GM10248 (cell line): ENCODE measurements at places on chromosomes 16 and 17.

DNA sequence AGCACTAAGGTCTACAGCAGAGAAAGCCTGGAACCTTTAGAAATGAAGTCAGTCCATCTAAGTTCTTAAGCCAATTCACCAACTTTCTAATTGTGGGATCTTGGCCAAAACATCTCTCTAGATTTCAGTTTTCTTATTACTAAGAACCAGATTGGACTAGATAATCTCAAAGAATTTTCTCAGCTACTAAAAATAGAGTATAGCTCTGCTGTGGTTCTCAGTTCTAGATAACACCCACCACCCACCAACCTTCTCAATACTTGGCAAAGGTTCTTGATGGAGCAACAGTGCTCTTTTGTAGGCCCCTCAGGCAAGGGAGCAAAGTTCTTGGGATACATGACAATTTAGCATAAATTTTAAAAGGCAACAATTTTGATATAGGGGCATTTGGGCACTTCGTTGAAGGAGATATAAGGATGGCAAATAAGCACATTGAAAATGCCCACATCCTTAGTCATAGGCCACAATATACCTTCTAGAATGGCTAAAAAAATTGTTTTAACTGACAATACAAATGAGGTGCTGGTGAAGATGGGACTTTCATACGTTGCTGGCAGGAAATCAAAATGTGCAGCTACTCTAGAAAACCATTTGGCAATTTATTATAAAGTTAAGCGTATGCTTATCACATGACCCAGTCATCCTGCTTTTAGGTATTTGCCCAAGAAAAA is 74.4 kb upstream of the TMEM132E start:
- DNase-seq, result no peak

GRCh38 chr17:47077576-47077975 is 98.5 kb upstream of the RPRML start:
- no peak for DNase-seq

DNA sequence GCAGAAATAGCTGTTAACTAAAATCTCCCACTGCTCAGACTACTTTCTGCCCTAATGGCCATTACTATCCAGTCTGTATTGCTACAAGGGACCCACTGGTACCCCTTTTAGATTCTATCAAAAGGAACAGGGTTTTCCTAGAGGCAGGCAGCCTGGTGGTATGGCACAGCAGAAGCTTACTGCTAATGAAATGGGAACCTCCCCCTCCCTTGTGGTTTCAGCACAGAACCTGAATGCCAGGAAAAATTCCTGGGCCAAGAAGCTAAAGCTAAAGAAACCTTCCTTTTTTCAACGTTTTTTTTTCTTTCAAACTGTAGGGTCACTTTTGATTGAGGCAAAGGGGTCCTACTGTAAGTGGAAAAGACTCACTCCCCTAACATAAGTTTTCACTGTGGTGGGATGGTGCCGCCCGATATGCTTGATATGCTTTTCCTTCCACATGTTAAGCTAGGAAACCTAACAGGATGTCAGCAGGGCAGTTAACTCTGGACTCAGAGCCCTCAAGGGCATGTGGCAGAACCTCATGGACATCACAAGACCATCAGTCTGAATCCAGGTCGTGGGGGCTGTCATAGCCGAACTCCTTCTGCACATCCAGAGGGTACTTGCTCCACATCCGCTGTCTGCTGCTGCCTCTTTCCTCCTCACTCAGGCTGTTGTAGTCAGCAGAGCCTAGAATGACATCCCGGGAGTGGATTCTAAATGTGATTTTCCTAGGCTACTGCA is 9.8 kb downstream of the SLC7A6OS start:
- no peak for DNase-seq

- no peak for DNase-seq
Measured at GRCh38 chr17:41907185-41907556, 11.6 kb downstream of the ACLY start.

DNA sequence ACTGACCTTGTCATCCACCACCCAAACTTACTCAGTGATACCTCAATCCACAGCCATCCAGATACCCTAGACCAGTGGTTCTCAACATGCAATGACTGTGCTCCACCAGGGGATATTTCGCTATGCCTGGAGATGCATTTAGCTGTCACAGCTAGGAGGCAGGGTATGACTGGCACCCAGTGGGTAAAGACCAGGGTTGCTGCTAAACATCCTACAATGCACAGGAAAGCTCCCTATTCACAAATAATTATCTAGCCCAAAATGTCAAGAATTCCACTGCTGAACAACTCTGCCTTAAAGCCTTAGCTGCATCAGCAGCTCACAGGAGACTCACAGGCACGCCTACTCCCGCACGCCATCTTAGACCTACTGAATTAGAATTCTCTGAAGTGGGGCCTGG is 212.6 kb downstream of the GRIN2A start:
- DNase-seq, result no peak

GRCh38 chr17:51014129-51014528 is 106.5 kb downstream of the SPAG9 start:
- DNase-seq, result no peak

GRCh38 chr17:71029246-71029645 is 859.9 kb downstream of the KCNJ2 start:
- no peak for DNase-seq

GRCh38 chr17:63106050-63106449 is 140.0 kb downstream of the TANC2 start:
- DNase-seq, result no peak

- no peak for DNase-seq
Measured at GRCh38 chr17:28646039-28646754, 1.2 kb upstream of the BLTP2 start.

DNA sequence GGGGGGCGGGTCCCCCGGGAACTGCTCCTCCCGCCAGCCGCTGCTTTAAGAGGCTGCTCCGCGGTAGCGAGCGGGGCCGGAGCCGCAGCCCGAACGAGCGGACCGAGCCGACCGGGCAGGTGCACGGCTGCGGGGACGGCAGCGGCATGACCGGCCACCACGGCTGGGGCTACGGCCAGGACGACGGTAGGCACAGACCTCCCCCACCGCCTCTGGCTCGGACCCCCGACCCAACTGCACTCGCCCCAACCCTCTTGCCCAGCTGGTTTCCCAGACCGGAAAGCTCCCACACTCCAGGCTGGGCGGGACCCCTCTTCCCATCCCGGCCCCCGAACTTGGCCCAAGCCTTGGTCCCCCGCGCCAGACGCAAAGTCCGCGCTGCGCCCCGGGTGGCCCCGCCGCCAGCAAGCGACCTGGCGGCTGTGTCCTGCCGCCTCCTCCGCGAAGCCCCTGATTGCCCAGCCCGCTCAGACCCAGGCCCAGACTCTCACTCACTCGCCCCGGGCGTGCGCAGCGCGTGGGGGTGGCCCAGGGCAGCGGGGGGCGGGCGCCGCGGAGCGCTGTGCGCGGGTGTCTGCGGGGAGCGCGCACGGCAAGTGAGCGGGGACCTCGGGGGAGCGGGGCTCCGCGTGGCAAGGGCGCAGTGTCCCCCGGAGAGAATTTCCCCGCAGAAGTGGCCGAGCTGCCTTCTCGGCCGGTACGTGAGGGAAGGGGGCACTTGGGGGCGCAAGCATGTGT is at the start of gene CA7:
TSS of gene CA7 (plus strand) at position 73 of the 738 bp plus-strand sequence. CDS start at position 147, 74 bp downstream.
- DNase-seq, result no peak

DNA sequence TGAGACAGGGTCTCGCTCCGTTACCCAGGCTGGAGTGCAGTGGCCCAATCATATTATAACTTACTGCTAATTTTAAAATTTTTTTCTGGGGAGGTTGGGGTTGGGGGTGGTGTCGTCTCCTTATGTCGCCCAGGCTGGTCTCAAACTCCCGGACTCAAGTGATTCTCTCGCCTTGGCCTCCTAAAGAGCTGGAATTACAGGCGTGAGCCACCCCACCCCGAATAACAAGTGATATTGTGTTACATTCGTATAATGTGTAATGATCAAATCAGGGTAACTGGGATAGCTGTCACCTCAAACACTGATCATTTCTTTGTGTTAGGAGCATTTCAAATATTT is 16.2 kb upstream of the KPNA2 start:
- no peak for DNase-seq

GRCh38 chr16:85609539-85609938 is 3.6 kb upstream of the GSE1 start:
- DNase-seq, result no peak

DNA sequence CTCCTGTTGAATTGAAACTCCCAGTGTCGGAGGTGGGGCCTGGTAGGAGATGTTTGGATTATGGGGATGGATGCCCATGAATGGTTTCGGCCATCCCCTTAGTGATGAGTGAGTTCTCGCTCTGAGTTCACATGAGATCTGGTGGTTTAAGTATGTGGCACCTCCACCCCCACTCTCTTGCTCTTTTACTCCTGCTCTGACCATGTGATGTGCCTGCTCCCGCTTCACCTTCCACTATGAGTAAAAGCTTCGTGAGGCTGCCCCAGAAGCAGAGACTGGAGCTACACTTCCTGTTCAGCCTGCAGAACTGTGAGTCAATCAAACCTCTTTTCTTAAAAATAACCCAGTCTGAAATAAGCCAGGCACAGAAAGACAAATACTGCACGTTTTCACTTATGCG is 512.4 kb downstream of the HS3ST4 start:
- no peak for DNase-seq

- peak; percentile 99 for DNase-seq
Measured at GRCh38 chr16:401468-402348, at the start of gene DECR2. TSS of gene DECR2 (plus strand) at chr16:401885. CDS start at chr16:401964, 79 bp downstream.

- no peak for DNase-seq
Measured at GRCh38 chr17:21676281-21677111, 15.8 kb upstream of the KCNJ18 start.

DNA sequence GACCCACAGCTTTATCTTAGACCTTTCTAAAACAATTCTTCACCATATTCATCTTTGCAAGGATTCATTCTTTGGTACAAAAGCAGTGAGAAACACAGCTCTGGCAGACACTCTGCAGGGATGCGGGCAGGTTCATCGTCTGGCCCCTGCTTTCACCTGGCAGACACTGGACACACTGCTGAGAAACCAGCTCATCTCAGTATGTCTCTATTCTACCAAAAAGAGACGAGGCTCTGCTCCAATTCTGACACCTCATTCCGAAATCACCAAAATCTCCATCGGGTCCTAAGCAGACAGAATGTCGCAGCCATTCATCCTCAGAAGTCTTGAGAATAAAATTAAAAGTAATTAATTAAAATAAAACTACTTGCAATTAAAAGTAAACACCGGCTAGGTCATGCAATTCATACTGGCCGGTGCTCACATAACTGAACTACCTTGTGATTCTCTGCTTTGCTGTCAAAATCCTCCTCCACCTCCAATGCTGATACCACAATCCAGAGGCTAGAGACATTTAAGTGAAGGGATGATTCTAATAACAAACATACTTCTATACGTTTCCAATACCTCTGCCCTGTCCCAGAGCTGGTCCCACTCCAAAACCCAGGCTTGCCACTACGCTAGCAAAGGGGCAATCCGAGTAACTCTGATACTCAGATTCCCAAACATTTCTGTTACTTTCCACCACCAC is 1.3 kb downstream of the RNF157 start:
- DNase-seq, result no peak

DNA sequence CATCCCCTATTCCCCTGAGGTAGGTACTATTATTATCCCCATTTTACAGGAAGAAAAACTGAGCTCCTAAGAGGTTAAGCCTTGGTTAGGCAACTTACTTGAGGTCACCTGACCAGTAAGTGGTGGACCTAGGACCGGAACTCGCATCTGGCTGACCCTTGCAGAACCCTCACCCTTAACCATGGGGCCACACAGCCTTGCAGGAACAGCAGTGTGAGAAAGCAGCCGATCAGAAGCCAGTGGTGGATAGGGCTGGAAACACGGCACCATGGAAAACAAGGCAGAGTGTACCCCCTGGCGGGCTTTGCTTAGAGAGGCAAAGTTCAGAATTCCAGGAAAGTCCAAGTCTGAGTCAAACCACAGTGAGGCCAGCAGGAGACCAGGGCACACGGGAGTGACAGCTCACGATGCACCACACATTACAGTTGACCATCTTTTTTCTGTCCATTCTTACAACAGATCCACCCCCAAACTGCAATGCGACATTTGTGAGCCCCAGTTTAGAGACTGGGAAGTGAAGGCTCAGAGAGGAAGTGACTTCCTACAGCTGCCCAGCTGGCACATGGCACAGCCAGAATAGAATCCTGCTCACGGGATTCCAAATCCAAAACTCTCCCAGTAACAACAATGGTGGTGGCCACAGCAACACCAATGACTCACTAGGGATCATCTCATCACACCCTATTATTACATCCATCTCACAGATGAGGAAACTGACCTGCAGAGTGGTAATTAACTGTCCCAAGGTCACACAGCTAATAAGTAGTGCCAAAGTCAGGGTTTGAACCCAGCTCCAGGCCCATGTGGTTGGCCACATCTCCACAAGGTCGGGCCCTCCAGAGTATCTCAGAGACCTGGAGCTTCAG is 20.3 kb downstream of the KIFC3 start:
- no peak for DNase-seq

DNA sequence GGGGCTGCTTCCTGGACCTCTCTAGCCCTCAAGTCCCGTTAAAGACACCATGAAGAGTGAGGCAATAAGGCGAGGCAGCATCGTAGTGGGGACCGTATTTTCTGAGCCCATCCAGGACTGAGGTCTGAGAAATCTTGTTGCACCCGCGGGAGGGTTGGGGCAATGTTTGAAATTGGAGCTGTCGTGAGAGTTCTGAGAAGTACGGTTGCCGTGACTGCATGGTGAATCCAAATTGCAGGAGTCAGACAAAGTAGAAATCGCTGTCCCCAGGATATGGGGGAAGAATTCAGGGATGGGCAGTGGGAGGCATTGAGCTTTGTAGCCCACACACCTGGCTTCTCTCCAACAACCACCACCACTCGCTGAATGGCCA is 42.0 kb upstream of the RPL38 start:
- no peak for DNase-seq
